Fibroblast of skin of scalp (primary cell): ENCODE measurements at places on chromosomes 11 and 22.
A peak's percentile ranks its signal among the peaks of the same experiment; 100 is the strongest.

GRCh38 chr11:121829159-121829643 is 286.8 kb downstream of the BLID start:
- DNase-seq = peak; percentile 100

DNA sequence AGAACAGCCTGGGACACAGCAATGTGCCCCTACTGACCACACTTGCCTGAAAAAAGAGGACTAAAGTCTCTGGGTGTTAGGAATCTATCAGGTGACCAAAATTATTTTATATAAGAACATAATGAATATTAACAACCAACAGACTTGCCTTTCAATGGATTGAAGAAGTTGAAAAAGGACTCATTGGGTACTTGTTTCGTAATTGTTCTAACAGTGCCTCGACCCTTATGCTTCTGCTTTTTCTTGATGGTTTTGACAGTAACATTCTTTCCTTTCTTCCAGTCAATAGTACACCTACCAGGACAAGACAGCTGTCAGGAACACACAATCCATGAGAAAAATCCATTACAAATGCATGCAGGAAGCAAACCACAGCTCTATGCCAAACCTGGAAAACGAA is 29.0 kb upstream of the PHLDA2 start:
- no peak for DNase-seq

GRCh38 chr22:17370026-17370765 is 936 bp downstream of the CECR2 start:
- no peak for DNase-seq

DNA sequence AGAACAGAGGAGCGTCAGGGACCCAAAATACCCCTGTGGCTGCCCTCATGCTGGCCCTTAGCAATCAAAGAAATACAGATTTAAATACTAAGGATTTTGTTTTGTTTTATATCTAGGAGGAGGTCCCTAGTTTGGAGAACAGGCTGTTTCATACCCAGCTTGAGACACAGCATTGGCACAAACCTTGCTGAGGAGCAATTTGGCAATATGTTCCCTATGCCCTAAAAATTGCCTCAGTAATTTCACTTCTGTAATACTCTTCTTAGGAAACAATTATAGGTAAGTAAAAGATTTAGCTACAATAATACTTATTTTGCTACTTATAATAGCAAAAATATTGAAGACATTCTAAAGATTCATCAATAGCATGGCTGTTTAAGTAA is 37.0 kb downstream of the TSKU start:
- DNase-seq = no peak

GRCh38 chr11:26767060-26767459 is 45.2 kb upstream of the SLC5A12 start:
- peak; percentile 28 for DNase-seq

DNA sequence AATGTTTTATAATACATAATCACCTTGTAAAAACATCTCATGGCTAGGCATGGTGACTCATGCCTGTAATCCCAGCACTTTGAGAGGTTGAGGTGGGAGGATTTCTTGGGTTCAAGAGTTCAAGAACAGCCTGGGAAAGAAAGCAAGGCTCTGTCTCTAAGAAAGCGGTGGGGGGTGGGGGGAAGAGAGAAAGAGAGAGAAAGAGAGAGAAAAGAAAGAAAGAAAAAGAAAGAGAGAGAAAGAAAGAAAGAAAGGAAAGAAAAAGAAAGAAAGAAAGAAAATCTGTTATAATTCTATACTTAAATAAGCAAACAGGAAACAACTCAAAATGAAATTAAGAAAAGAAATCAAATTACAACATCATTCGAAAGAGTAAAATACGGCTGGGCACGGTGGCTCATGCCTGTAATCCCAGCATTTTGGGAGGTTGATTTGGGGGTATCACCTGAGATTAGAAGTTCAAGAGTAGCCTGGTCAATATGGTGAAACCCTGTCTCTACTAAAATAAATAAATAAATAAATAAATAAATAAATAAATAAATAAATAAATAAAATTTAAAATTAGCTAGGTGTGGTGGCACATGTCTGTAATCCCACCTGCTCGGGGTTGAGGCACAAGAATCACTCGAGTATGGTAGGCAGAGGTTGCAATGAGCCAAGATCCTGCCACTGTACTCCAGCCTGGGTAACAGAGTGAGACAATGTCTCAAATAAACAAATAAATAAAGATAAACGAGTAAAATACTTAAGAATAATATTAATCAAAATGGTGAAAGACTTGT is 65.4 kb downstream of the ZNF280B start:
- no peak for DNase-seq

DNA sequence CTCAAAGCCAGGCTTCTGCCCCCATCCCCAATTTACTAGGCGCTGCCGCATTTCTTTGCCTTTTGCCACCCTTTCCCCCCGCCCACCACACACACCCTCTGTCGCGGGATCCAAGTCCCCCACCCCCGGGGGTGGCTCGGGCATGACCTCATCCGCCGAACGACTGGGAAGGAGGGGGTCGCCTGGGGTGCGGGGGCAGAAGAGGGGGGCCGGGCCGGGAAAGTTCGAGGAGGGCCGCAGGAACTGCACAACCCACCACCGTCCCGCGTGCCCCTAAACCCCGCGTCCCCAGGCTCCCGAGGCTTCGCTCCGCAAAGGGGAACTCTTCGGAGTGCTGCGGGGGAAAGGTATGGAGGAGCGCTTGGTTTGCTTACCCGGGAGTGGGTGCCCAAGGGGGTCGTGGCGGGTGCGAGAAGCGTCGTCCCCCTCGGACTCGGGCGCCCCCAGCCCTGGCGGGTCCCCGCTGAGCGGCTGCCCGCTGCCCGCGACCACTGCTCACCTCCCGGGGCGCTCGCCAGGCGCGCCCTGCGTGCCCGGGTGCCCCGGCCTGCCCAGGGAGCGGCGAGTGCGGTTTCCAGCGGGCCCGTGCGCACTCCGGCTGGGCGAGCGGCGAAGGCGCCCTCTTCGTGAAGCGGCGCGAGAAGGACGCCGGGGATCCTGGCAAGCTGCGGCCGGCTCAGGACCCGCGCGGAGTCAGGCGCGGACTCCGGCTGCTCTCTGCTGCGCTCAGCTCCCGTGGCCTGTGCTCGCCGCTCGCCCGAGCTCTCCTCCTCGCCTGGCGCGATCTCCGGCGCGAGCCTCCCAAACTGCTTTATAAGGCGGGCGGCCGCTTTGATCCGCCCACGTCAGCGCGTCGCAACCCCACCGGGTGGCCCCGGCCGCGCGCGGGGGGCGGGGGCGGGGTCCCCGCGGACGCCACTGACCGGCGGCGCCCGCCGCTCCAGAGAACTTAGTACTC is 4.0 kb upstream of the WNT11 start:
- DNase-seq = peak; percentile 66

DNA sequence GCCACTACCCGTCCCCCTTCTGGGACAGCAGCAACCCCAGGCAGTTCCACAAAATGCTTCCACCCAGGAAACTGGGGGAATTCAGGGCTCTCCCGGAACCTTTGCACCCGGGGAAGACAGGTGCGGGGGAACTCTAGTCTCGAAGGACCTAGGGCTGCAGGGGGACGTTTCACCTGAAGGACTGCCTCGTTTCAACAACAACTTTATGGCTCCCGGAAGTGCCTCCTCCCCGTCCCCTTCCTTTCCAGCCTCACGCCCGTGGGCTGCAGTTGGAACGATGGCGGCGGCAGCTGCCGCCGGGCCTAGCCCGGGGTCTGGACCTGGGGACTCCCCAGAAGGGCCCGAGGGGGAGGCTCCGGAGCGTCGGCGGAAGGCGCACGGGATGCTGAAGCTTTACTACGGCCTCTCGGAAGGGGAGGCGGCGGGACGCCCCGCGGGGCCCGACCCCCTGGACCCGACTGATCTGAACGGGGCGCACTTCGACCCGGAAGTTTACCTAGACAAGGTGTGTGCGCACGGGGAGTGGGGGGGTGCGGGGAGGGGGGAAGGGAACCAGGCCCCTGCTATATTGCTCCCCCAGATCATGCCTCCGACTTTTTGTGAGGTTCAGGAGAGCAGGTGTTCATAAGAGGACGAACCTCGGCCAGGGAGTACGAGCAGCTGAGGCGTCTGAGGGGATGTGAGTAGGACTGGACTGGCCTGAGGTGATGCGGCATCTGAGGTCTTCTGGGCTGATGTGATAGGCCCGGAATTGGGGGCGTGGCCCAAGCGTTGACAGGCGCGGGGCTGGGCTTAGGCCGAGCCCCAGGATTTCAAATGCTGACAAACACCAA is at the start of gene VPS51:
Gene VPS51 (plus strand): TSS at position 241 of the 833 bp plus-strand sequence. CDS start 37 bp downstream, at position 278.
- DNase-seq = peak; percentile 92

GRCh38 chr11:86050196-86050709 is 18.6 kb downstream of the PICALM start:
- DNase-seq = no peak

DNA sequence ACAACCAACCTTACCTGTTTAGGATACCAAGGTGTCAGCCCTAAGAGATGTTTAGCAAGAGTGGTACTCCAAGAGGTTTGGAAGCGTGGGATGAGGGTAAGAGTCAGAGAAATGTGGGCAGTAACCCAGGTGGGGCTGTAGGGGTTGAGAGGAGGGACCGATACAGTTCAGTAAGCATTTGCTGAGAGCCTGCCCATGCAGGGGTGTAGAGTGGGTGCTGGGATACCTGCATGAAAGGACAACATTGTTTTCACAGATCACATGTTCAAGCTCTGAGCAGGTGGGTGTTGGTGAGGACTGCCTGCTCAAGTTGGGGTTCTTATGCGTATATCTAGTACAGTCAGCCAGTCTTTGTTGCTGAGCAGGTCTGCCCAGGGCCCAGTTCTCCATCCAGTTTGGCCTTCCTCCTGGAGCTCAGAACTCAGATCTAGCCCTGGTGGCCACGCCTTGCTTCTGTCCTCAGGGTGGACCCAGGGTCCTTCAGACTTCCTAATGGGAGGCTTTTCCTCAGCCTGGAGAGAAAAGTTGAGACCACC is 14.8 kb downstream of the PPFIBP2 start:
- no peak for DNase-seq

DNA sequence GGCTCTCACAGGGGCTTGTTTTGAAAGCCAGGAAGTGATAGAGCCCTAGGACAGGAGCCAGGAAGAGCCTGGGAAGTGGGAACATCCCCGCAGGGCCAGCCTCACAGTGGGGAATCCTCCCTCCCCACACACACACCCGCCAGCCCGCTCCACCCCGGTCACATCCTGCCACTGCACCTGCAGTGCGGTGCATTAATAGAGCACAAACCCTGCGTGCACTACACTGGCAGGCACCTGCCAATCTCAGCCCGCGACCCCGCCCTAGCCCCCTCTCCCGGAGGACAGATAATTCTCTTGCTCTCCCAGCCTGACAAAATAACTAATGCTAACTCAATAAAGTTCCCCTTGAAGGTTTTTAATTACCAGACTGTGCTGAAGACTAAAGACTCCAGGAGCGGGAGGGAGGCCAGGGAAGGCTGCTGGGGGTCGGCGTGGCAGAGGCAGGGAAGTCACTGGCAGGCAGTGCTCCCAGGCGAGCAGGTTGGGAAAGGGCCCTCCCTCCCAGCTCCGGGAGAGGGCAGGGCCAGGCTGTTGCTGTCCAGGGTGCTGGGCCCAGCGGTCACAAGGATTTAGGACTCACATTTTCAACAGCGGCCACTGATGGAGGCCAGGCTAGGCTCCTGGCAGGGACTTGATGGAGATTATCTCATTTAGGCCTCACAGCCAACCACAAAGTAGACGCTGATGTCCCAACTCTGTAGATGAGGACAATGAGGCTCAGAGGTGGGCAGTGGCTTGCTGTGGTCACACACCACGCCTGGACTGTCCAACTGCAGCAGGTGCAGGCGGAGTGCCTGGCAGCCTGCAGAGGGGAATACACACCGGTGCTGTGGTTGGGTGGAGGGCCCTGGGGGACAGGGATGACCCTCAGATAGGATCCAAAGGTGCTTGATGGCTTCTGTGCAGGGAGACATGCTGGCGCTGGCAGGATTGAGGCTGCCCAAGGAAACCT is 23.9 kb upstream of the TCF20 start:
- peak; percentile 53 for DNase-seq

GRCh38 chr11:92383430-92383829 is 158.8 kb downstream of the FAT3 start:
- peak; percentile 86 for DNase-seq

DNA sequence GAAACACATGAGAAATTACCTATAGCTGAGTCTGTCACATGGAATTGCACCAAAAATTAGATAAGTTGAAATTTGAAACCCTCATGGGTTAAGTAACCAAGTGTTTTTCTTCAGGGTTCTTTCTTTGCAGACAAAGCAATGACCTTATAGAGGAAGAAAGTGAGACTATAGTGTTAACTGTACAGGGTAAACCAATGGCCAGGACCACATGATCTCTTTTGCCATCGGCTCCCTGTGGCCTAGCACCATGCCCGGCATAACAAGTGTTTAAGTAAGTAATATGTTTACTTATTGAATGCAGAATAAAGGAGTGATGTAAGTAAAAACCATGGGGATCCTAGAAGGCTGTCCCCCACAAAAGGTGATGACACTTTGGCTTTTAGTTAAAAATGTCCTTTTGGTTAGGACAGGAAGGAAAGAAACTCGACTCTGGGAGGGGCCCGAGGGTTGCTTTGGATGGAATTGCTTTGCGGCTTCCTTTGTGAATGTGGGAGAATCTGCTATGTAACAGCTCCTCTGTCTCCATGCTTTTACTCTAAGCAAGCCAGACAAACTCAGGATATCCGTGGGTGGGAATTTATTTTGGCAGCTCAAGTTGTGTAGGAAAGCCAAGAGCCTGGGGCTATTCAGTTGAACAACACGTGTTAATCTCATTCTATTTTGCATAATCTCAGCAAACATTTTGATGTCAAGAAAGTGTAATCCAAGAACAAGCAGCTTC is 454.7 kb downstream of the INSC start:
- DNase-seq = no peak

GRCh38 chr11:83655976-83656375 is 369.8 kb upstream of the CCDC90B start:
- no peak for DNase-seq

DNA sequence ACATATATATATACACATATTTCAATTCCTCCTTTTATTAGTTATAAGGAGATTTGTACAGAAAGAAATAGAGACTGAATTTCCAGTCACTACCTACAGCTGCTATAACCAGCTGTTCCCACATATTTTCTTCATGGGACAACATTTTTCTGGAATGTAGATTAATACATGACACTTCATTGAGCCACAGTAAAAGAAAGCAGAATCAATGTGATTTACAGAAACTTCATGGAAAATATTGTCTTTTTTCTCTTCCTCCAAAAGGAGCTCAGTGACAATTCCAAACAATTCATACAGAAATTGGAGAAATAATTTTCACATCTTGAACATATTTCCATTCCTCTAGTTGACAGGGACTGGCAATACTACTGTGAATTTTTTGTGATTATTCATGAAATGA is 249.2 kb downstream of the DLG2 start:
- no peak for DNase-seq

- DNase-seq = no peak
Measured at GRCh38 chr11:73288192-73288872, 16.2 kb downstream of the P2RY6 start.

- DNase-seq = peak; percentile 52
Measured at GRCh38 chr11:75031771-75032549, 43.2 kb downstream of the NEU3 start.

GRCh38 chr11:64252003-64252872 is 908 bp downstream of the PLCB3 start:
- peak; percentile 45 for DNase-seq

- DNase-seq = no peak
Measured at GRCh38 chr11:60347084-60347797, 20.2 kb downstream of the MS4A6E start.

GRCh38 chr22:20551805-20552442 is 44.5 kb downstream of the MED15 start:
- DNase-seq = no peak
